ENCODE measurements at places on chromosomes 3 and 15.

DNA sequence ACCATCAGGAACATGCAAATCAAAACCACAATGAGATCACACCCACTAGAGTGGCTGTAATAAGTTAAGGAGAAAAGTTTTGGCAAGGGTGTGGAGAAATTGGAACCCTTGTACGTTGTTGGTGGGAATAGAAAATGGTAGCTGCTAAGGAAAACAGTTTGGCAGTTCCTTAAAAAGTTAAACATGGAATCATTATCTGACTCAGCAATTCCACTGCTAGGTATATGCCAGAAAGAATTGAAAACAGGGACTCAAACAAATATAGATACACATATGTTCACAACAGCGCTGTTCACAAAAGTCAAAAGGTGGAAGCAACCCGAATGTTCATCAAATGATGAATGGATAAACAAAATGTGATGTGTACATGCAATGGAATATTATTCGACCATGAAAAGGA, 138.8 kb upstream of the ATP2B2 start:
- DNase-seq, result no peak

DNA sequence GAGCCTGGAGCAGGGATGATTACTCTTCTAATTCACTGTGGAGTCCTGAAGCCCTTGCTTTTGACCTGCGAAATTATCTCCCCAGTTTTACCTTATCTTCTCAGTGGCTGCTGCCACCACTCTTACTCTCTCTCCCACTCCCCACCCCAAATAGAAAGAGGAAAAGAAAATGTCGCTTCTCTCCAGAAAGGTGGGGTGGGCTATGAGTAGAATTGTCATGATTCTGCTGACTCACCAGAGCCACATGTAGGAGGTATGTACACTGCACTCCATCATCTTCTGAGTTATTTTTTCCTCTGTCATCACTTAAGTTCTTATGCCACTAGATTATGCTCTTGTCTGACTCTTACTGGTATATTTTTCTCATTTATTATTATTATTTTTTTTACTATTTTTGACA, 43.9 kb upstream of the TMEM158 start:
- DNase-seq, result no peak

DNA sequence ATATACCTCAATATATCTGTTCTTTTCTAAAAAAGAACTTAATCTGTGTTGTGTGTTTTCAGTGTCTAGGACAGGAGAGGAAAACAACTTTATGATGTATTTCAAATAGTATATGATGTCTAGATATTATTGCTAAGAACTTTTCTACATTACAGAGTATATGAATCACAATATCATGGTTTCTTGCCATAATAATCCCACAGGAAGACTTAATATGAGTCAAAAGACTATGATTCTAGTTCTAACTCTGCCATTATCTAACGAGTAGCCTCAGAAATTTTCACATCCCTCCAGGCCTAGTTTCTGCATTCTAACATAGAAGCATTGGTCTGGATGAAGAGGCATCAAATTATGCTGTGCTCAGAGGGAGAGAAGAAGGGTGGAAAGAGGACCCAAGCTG, 107.7 kb upstream of the SPRED1 start:
- no peak for DNase-seq

DNA sequence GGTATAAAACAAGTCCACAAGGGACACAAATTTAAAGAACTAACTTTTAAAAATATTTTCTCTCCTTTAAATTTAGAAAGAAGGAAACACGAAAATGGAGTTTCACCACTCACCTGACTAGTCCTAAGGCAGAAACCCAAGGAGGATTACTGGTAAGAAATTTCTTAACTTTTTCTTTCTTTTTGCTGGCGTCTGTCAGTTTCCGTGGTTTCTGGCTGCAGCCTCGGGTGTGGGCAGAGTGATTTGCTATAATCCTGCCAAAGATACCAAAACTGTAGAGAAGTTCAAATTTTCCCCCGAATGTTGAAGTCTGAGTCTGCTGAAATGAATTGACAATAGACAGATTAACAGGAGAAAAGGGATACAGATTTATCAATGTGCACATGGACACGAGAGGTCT, 843.6 kb upstream of the ALCAM start:
- DNase-seq, result no peak

DNA sequence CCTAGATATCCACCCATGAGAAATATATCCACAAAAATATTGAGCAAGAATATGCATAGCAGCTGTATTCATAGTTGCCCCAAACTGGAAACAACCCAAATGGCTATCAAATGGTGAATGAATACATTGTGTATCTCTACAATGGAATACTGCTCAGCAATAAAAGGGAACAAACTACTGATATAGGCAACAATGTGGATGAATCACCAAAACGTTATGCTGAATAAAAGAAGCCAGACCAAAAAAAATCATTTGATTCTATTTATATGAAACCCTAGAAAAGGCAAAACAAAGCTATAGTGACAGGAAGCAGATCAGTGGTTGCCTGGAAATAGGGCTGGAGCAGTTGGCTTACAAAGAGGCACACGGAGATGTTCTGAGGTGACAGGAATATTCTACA, 15.5 kb upstream of the CMTM7 start:
- no peak for DNase-seq

GRCh38 chr3:195880037-195880431, 28.3 kb downstream of the TNK2 start:
- no peak for DNase-seq

DNA sequence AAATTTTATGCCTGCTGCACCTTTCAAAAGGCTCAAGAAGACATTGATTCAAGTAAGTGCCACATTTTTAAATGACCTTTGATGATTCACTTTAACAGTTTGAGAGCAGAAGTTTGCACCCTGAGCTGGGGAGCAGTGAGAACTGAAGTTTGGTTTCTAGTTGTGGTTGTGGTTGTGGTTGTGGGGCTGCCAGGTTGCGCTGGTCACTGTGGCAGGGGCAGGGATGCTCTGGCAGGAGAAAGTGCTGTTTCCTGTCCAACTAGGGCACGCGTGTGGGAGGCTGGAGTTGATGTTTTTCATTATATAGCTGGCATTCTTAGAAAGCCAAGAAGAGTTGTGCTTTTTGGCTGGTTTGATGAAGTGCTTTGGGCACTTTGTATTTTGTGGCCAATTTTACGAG, 339.7 kb upstream of the NR2F2 start:
- DNase-seq, result no peak
